ENCODE measurements at places on chromosomes 16 and 17. TPM values are rescaled to one million over a fixed set of nuclear protein-coding genes. Genes with fewer than 3 reads are reported as not detected.
A peak's percentile ranks its signal among the peaks of the same experiment; 100 is the strongest.

DNA sequence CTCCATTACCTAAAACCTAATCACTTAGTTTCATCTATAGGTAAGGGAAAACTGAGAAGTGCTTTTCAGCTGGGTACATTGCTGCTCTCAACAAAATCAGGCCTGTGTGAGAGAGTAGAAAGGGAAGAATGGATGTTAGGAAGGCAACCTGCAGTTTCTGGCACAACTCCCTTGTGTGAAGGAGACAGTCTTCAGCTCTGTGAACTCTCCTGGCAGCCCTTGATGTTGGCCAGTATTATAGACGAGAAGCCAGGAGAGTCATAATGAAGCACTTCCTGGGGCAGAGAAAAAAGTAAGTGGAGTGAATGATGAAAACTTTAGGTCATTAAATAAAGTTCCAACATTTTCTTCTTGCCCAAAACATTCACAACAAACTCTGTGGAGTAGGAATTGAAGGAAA lies 260.1 kb downstream of the IRX3 start:
- no peaks in the 10 kb centered on the region for H3K4me1 ChIP-seq
- no peaks in the 10 kb centered on the region for H3K27me3 ChIP-seq
- no peaks in the 10 kb centered on the region for H3K36me3 ChIP-seq
- no peak for DNase-seq

DNA sequence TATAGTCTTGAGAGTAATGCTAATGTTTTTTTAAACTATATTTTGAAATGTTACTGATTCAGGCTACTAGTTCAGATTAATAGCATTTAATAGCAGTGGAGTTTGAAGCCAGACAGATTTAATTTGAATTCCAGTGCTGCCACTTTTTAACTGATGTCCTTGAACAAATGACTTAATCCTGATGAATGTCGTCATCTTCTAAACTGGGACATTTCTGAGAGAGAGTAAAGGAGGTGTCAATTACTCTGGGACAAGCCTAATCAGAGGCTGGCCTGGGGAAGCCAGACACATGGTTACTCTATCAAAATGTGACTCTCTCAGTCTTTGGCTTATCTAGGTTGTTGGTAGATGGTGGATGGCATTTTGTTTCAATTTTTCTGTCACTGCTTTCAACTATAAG lies 246.7 kb downstream of the HS3ST3A1 start:
- no peak overlapping the region for H3K4me3 ChIP-seq
- H3K36me3 ChIP-seq = no peaks in the 10 kb centered on the region
- no peaks in the 10 kb centered on the region for H3K27me3 ChIP-seq
- DNase-seq = no peak

DNA sequence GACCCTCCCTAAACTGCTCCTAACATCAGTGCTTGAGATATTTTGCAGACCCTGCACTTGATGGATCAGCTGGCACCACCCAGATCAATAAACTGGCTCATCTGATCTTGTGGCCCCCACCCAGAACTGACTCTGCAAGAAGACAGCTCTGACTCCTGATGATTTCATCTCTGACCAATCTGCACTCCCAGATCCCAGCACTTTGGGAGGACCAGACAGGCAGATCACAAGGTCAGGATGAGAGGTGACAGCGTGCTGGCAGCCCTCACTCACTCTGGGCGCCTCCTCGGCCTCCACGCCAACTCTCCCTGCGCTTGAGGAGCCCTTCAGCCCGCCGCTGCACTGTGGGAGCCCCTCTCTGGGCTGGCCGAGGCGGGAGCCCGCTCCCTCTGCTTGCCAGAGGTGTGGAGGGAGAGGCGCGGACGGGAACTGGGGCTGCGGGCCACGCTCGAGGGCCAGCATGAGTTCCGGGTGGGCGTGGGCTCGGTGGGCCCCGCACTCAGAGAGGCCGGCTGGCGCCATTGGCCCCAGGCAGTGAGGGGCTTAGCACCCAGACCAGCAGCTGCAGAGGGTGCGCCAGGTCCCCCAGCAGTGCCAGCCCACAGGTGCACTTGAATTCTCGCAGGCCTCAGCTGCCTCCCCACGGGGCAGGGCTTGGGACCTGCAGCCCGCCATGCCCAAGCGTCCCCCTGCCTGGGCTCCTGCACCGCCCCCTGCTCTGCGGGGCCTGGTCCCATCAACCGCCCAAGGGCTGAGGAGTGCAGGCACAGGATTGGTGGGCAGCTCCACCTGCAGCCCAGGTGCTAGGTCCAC lies 2.4 kb upstream of the C16orf54 start:
- H3K27me3 ChIP-seq = no peaks in the 10 kb centered on the region
- no peaks in the 10 kb centered on the region for H3K36me3 ChIP-seq
- no peak for DNase-seq
- H3K4me1 ChIP-seq = no peaks in the 10 kb centered on the region
- H3K27ac ChIP-seq = no peak overlapping the region

- H3K4me3 ChIP-seq = no peak overlapping the region
- H3K27me3 ChIP-seq = no peaks in the 10 kb centered on the region
- H3K27ac ChIP-seq = no peak overlapping the region
- no peaks in the 10 kb centered on the region for H3K36me3 ChIP-seq
Observed at GRCh38 chr17:77332981-77333685, 192.4 kb downstream of the SEC14L1 start.

- H3K4me1 ChIP-seq = no peaks in the 10 kb centered on the region
- H3K27ac ChIP-seq = no peak overlapping the region
- no peak overlapping the region for H3K4me3 ChIP-seq
- H3K27me3 ChIP-seq = no peaks in the 10 kb centered on the region
Observed at GRCh38 chr16:74264811-74265210, 31.8 kb upstream of the PSMD7 start.

Gene ZSCAN10
- total RNA-seq = 0.79 TPM

- no peaks in the 10 kb centered on the region for H3K27me3 ChIP-seq
- H3K36me3 ChIP-seq = no peaks in the 10 kb centered on the region
- no peak for DNase-seq
- H3K4me1 ChIP-seq = peaks cover 19% of the 10 kb centered on the region
- peak overlapping the region; percentile 88 for H3K27ac ChIP-seq
Observed at GRCh38 chr17:50372222-50372757, 694 bp downstream of the MRPL27 start.

Gene CES1
- 2.1 TPM for total RNA-seq

DNA sequence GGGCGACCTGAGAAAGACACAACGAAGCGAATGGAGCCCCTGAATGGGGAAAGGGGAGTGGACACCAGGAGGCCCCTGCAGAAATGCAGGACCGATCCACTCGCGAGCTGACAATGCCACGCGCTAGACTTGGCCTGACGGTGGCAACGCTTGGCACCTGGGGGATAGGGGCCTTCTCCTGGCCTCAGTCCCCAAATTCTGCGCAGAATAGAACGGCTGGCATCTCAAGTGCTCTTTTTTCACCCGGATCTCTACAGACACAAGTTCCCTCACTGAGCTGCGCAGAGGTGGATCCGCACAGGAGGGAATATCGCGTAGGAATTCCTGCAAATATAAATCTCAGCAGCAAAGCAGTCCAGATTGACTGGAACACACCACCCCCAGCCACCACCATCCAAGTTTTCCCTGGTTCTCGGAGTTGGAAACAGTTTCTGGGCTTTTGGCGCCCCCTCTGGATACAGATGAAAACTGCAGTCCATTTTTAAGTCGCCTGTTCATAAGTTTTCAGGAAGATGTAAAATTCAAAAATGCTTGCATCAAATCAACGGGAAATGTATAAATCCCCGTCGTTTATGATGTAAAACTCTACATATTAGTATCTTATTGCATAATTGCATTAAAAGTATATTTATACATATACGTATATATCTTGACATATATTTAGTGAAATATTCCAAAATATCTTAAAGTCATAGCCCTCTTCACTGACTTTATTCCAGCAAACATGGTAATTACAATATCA lies 2.3 kb upstream of the SOX9 start:
- H3K27ac ChIP-seq = peak overlapping the region; percentile 76
- H3K27me3 ChIP-seq = no peaks in the 10 kb centered on the region
- peak overlapping the region; percentile 60 for H3K4me3 ChIP-seq
- H3K36me3 ChIP-seq = no peaks in the 10 kb centered on the region
- peak; percentile 91 for DNase-seq
- peaks cover 14% of the 10 kb centered on the region for H3K4me1 ChIP-seq

DNA sequence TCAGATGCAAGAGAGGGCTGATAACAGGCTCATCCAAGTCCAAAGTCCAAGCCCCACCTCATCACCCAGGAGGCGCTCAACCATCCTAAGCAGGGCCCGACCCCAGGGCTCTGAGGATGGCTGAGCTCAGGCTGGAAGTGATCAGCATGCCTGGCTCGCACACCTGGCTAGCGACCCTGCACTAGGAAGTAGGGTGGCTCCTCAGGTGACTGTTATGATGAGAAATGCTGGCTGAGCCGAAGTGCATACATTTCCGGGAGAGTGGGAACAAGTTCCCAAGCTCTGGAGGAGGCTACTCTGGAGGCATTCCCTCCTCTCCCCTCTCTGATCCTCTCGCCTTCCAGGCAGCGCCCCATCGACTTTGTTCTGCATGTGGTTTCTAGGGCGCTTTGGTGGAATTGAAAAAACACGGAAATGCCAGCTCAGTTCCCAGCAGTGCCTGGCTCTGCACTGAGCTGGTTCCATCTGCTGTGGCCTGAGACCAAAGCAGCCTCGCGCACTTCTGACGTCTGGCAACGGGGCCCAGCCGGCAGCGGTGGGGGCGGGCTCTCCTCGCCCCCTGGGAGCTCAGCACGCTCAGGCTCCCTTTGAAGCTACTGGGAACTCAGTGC lies 130.3 kb downstream of the IRF8 start:
- no peaks in the 10 kb centered on the region for H3K27me3 ChIP-seq
- H3K36me3 ChIP-seq = no peaks in the 10 kb centered on the region
- H3K4me1 ChIP-seq = no peaks in the 10 kb centered on the region
- no peak overlapping the region for H3K4me3 ChIP-seq
- DNase-seq = no peak
- H3K27ac ChIP-seq = no peak overlapping the region

DNA sequence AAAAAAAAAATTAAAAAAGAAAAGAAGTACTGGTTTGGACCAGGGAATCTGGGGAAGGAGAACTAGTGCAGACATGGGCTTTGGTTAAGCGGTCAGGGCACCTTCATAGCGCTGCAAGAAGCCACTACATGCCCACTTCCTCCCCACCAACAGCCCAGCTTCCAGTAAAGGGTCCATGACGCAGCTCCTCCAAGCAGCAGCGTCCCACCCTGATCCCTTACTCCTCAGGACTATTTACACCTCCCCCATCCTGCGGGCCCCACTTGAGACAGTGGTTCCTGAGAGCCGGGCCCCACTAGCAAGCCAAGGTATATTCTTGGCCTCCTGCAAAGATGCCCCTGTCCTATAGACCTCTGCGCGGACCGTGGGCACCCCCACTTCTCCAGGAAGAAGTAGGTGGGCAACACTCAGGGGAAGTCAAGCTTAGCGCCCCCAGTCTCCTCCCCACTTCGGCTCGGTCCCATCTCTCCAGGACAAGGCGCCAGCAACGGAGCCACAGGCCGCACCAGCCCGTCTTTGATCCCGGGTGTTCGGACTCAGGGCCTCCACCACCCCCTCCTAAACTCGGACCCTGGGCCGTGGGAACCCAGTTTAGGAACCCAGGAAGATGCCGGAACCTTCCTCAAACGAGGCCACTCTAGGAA lies 913 bp upstream of the PRR14 start:
- peak overlapping the region; percentile 92 for H3K27ac ChIP-seq
- H3K36me3 ChIP-seq = no peaks in the 10 kb centered on the region
- no peaks in the 10 kb centered on the region for H3K27me3 ChIP-seq
- peak overlapping the region; percentile 78 for H3K4me3 ChIP-seq
- DNase-seq = peak; percentile 46

- no peaks in the 10 kb centered on the region for H3K27me3 ChIP-seq
- DNase-seq = no peak
- H3K4me1 ChIP-seq = no peaks in the 10 kb centered on the region
- no peaks in the 10 kb centered on the region for H3K36me3 ChIP-seq
Observed at GRCh38 chr16:518858-519257, 8.7 kb upstream of the CAPN15 start.

DNA sequence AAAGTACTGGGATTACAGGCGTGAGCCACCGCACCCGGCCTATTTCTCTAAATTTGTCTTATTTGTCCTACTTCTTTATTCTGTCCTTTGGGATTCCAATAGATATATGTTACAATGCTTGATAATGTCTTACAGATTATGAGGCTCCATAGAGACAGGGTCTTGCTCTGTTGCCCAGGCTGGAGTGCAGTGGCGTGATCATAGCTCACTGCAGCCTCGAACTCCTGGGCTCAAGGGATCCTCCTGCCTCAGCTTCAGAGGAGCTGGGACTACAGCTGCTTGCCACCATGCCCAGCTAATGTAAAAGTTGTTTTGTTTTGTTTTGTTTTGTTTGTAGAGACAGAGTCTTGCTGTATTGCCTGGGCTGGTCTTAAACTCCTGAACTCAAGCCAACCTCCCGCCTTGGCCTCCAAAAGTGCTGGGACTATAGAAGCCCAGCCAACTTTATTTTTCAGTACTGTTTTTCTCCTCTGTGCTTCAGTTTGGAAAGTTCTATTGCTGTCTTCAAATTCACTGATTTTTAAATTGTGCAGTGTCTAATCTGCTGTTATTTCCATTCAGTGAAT lies 10.3 kb downstream of the ANKRD13B start:
- no peak overlapping the region for H3K4me3 ChIP-seq
- H3K36me3 ChIP-seq = no peaks in the 10 kb centered on the region
- no peak overlapping the region for H3K27ac ChIP-seq
- no peak for DNase-seq
- H3K4me1 ChIP-seq = peaks cover 10% of the 10 kb centered on the region

- H3K4me1 ChIP-seq = no peaks in the 10 kb centered on the region
- no peaks in the 10 kb centered on the region for H3K27me3 ChIP-seq
- no peak overlapping the region for H3K27ac ChIP-seq
- no peak overlapping the region for H3K4me3 ChIP-seq
- H3K36me3 ChIP-seq = no peaks in the 10 kb centered on the region
- DNase-seq = no peak
Observed at GRCh38 chr17:14923981-14924380, 341.1 kb downstream of the PMP22 start.

- no peak for DNase-seq
- H3K36me3 ChIP-seq = no peaks in the 10 kb centered on the region
- no peak overlapping the region for H3K4me3 ChIP-seq
- no peak overlapping the region for H3K27ac ChIP-seq
- H3K4me1 ChIP-seq = no peaks in the 10 kb centered on the region
Observed at GRCh38 chr16:20784204-20784603, 20.4 kb downstream of the ACSM3 start.

Gene MYH2
- 0.99 TPM for total RNA-seq

- H3K36me3 ChIP-seq = no peaks in the 10 kb centered on the region
- H3K27ac ChIP-seq = peak overlapping the region; percentile 89
- peak overlapping the region; percentile 80 for H3K4me3 ChIP-seq
- H3K4me1 ChIP-seq = no peaks in the 10 kb centered on the region
Observed at GRCh38 chr17:75289832-75290337, 652 bp upstream of the SLC25A19 start.

Data from testis (tissue), 5 donors.